ENCODE measurements at places on chromosomes 1 and 21.

- DNase-seq, result no peak
These were observed 34.8 kb downstream of the HSPG2 start for GRCh38 chr1:21902026-21903012.

- DNase-seq, result no peak
These were observed 36.6 kb downstream of the SLAMF6 start for GRCh38 chr1:160486453-160486852.

GRCh38 chr1:3466366-3467075 lies 12.1 kb downstream of the ARHGEF16 start:
- no peak for DNase-seq

- no peak for DNase-seq
These were observed 22.2 kb upstream of the C1orf174 start for GRCh38 chr1:3922201-3922725.

DNA sequence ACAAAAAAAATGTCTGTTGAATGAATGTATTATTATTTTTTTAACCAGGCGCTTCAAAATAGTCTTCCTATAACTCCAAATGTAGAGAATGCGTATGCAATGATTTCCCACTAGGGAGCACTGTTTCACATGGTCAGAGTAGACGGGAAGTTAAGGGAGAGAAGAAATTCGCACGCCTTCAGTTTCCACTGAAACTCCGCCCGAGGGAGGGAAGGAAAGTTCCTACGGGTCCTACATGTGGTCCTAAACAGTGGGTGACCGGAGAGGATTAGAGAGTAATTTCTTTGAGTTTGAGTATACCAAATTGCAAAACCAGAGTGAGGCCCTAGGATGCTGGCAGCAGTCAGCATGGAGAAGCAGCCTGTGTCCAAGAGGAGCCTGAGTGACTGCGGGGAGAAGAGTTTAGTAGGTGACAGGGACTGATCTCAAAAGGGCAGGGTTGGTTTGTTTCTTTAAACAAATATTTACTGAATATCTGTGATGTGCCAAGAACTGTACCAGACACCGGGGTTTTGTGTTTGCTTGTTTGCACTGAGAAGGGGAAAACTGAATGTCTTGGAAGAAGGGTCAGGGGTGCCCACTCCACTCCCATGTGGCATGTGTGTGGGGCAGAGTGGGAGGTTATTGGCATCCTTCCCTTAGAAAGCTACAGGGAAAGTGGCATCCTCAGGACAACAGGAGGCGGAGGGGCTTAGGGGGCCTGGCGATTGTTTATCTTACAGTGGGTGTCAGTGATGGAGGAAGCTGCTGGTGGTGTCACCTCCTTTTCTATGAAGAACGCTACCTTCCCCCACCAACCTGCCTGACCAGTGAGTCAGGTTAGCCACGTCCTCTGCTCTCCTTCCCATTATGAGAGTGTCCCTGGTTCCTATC lies 22.8 kb downstream of the RNU5D-1 start:
- DNase-seq, result no peak

GRCh38 chr1:15592285-15592684 lies 7.4 kb upstream of the AGMAT start:
- DNase-seq, result no peak

DNA sequence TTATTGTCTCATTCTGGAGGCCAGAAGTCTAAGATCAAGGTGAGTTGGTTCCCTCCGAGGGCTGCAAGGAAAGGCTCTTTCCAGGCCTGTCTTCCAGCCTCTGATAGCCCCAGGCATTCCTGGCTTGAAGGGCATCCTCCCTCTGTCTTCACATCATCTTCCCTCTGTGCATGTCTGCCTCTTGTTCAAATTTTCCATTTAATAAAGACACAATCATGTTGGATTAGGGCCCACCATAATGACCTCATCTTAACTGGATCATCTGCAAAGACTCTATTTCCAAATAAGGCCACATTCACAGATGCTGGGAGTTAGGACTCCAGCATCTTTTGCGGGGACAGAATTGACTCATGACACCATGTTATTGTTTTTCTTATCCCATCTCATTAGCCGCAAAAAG lies 24.5 kb downstream of the HUNK start:
- DNase-seq, result no peak

GRCh38 chr1:210332719-210333398 lies 4.2 kb downstream of the HHAT start:
- no peak for DNase-seq

- DNase-seq, result no peak
These were observed 64.0 kb upstream of the SELENON start for GRCh38 chr1:25735956-25736529.

GRCh38 chr21:44858291-44858690 lies 15.2 kb downstream of the PTTG1IP start:
- DNase-seq, result no peak

GRCh38 chr1:178532392-178532791 lies 19.5 kb downstream of the TEX35 start:
- peak; percentile 44 for DNase-seq

GRCh38 chr1:246647113-246647512 lies 77.1 kb upstream of the SCCPDH start:
- DNase-seq, result no peak

GRCh38 chr1:164713456-164714207 lies 154.6 kb downstream of the PBX1 start:
- no peak for DNase-seq

GRCh38 chr21:14591882-14592281 lies 45.8 kb upstream of the SAMSN1 start:
- no peak for DNase-seq

DNA sequence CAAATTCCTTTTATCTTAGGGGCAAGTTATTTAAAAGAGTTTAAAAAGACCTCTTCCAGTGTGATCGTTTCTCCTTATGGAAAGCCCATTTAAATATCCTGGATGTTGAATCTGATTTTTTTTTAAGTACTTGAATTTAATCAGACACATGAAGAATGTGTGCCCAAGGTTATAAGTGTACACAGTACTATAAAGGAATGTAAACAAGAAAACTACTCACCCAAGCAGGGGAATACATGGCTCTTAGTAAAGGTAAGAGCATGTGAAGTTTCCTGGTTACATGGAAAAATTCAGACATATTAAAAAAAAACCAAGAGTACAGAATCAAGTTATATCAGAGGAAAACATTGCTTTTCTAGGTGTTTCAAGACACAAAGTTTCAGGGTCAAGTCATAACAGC lies 546.9 kb downstream of the MATN1 start:
- DNase-seq, result no peak

- no peak for DNase-seq
These were observed 26.5 kb downstream of the AKNAD1 start for GRCh38 chr1:108830119-108831008.

DNA sequence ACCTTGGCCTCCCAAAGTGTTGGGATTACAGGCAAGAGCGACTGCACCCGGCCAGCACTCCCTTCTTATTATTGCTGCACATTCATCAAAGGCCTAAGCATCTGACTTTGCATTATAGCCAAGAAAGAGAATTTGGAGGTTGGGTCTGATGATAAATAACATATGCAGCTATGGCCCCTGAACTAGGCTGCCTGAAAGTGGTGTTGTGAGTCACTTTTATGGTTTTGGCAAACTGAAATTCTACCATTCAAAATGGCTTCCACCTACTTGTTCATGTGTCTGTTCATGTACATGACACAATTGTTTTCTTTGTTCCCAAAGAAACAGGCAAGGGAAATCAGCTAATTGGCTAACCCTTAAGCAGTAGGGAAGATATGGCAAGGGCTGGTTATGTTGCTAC lies 25.0 kb upstream of the UAP1 start:
- no peak for DNase-seq

DNA sequence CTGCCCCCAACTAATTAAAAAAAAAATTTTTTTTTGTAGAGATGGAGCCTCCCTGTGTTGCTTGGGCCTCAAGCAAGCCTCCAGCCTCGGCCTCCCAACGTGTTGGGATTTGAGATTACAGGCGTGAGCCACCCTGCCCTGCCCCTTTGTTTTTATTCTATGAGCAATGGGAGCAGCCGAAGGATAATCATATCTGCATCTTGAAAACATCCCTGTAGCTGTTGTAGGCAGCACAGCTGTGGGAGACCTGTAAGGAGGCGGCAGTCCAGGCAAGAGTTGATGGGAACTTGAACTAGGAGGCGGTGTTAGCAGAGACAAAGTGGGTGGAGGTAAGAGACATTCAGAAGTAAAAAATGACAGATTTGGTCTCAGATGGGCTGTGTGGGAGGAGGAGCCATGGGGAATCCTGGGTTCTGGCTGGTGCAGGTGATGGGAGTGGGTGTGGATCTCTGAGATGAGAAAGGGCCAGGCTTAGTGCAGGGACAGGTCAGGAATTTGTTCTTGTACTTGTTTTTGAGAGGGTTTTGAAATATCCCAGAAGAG lies 31.3 kb downstream of the STUM start:
- no peak for DNase-seq

DNA sequence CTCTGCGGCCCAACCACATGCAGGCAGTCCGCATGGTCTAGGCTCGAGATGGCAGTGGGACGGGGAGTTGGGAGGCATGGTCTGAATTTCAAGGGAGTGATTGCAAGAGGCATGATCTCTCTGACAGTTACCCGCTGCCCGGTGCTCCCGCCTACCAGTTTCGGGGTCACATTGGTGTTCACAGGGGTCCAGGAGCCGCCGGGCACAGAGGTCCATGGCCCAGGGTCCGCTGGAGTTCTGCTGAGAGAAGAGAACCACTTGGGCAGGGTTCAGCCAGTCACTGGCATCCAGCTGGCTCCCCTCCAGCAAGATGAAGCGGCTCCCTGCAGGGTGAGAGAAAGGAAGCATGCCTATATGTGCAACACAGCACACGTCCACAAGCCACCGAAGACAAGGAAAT lies 141.3 kb downstream of the ASTN1 start:
- no peak for DNase-seq

GRCh38 chr1:236160540-236161127 lies 18.3 kb downstream of the GPR137B start:
- no peak for DNase-seq

- no peak for DNase-seq
These were observed 53.4 kb upstream of the RPL11 start for GRCh38 chr1:23638188-23638619.

- DNase-seq, result no peak
These were observed 745 bp downstream of the MAGI3 start for GRCh38 chr1:113390871-113391648.

GRCh38 chr1:229378586-229379367 lies 35.9 kb upstream of the CCSAP start:
- DNase-seq, result no peak

- no peak for DNase-seq
These were observed 480.2 kb downstream of the COL11A1 start for GRCh38 chr1:102628109-102628613.

GRCh38 chr1:63723602-63724001 lies 50.2 kb upstream of the ROR1 start:
- DNase-seq, result no peak

DNA sequence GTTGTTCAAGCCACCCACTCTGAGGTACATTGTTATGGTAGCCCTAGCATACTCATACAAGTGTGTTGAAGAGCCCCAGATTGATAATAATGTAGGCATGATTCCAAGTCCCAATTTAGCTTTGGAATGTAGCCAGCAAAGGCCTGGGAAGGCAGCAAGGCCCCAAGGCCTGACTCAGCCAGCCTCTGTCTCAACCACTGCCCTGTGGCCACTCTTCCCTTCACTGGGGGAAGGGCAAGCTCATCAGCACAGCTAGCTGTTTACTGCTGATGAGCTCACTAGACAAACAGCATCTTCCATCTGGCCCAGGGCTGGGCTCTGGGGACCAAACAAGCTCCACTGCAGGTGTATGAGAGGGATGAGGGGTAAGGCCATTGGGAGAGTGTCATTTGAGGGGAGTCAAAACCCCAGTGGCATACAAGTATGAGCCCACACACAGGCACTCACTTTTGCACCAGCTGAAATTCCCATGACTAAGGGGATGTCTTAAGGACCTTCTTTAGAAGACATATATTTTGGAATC lies 2.2 kb upstream of the IRF6 start:
- DNase-seq, result no peak

- no peak for DNase-seq
These were observed 130.7 kb upstream of the BACE2 start for GRCh38 chr21:41037212-41037611.

DNA sequence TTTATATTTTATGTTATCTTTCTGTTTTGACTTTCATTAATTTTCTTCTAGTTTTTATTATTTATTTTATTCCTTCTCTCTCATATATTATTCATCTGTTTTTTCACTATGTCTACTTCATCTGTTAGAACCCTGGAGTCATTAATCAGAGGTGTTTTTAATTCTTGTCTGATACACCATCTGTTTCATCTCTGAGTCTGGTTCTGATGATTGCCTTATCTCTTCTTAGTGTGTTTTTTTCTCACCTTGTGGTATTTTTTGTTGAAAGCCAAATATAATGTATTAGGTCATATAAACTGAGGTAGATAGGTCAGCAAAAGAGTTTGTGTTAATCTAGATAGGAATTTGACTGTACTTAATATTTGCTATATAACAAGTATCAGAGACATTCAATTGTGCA lies 1005.7 kb upstream of the NCAM2 start:
- no peak for DNase-seq

- no peak for DNase-seq
These were observed 30.6 kb downstream of the EPS15 start for GRCh38 chr1:51488372-51489050.

DNA sequence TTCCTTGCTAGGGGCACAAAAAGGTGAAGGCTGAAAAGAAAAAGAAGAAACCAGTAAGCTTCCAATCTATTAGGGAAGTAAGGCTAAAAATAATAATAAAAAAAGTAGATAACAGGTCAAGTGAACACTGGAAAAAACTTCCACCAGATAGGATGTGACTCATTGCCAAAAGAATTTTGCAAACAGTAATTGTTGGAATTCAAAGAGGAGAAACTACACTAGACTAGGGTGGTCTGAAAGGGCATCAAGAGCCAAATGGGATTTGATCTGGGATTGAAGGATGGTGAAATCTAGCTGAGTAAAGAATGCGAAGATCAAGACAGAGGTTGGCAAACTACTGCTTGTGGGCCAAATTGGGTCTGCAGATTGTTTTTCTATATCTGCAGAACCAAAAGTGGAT lies 6.0 kb upstream of the ST6GALNAC3 start:
- DNase-seq, result no peak

- no peak for DNase-seq
These were observed 1.0 kb downstream of the IQGAP3 start for GRCh38 chr1:156571261-156571852.

DNA sequence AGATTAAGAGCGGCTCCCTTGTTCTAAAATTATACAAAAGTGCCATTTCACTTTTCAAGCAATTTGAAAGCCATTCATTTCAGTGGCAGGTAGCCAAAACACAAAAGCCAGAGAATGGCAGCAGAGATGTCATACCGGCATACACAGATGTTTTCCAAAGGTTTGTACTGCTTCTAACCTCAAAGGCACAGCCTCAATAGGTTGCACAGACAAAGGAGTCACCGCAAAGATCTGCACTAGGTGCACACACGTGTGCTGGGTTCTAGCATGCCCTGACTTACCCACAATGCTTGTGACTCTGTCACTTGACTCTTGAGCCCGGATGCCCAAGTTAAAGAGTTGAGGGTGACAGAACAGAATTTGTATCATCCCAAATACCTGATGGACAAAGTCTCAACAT lies 448.9 kb upstream of the ADGRL2 start:
- DNase-seq, result no peak

DNA sequence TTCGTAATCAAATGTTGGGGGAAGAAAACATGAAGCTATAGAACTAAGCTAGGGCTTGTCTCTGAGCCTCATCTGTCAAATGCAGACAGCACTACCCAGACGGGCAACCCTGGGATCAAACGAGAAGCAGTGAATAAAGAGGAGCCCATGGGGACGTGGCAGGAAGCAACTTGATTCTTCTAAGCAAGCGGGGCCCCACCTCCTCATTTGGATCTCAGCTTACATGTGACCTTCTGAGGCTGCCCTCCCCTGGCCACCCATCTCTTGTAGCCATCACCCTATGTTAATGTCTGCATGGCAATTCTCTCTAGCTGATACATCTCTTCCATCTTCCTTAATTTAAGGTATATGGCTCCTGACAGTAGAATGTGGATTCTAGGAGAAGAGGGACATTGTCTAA lies 171.3 kb downstream of the IGSF21 start:
- no peak for DNase-seq
